ENCODE measurements at places on chromosomes 6 and 20. TPM values are rescaled to one million over a fixed set of nuclear protein-coding genes. Genes with fewer than 3 reads are reported as not detected.

Gene TRIM31
- not detected for total RNA-seq

Gene RAB44
- not detected for total RNA-seq

Gene SLC22A2
- total RNA-seq: not detected

Gene LPIN3
- 1.5 TPM for total RNA-seq

Gene HNF4A
- total RNA-seq: not detected

DNA sequence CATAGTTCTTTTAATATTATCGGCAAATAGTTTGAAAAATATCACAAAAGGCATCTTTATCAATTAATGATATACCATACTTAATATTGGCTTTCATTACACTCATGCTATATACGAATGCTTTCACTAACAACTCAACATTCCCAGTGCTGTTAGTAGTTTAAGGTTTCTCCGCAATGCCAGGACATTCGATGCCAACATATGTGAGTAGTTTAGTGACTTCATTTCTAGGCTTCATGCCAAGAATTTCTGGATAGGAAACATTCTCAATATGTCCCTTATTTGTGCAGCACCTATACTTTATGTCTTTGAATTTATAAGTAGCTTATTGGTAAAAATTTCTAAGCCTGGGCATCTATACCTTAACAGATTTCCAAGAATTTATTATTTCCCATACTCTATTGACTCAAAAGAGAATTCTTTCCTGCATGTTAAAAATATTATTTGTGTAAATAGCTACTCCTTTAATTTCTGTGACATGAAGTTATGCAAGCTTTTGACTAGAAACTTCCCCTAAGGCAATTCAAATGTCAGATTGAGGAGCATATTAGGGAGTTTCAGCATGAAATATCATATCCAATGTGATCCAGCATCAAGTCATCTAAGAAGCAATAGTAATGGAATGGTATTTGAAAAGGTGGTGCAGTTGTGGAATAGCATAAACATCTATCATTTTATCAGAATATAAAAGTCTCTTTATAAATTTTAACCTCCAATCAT is 236.0 kb upstream of the STXBP5 start:
- peak; percentile 80 for DNase-seq

- DNase-seq: no peak
Observed at GRCh38 chr6:21173031-21173430, 420.5 kb upstream of the SOX4 start.

- no peak for DNase-seq
Observed at GRCh38 chr20:63162206-63162795, 53.6 kb downstream of the YTHDF1 start.

DNA sequence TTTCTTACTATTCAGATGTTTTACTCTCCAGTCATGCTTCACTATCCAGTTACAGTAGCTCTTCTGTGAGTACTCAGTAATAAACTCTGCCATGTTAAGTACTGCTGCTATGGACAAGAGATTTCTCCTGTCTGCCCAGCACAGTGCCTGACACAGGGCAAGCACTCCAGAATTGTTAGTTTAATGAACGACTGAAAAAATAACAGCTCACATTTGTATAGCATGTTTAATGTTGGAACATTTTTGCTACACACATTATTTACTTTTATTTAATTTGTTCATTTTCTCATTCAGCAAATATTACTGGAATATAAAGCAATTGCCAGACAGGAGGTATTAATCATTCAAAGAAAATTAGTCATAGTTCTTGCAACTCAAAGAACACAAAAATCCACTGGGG is 142.6 kb upstream of the HMGN3 start:
- DNase-seq: peak; percentile 13

GRCh38 chr6:164114651-164115050 is 700.1 kb downstream of the QKI start:
- no peak for DNase-seq

- DNase-seq: no peak
Observed at GRCh38 chr6:159390381-159390780, 221.2 kb downstream of the FNDC1 start.

GRCh38 chr6:136920216-136920615 is 1.9 kb upstream of the SLC35D3 start:
- no peak for DNase-seq

- peak; percentile 86 for DNase-seq
Observed at GRCh38 chr6:32933661-32934085, 7.2 kb downstream of the HLA-DMB start.

- no peak for DNase-seq
Observed at GRCh38 chr20:36015806-36016403, 47.5 kb downstream of the CNBD2 start.

All from dermis blood vessel endothelial cell (primary cell).